ENCODE measurements at places on chromosomes 2 and 18.

DNA sequence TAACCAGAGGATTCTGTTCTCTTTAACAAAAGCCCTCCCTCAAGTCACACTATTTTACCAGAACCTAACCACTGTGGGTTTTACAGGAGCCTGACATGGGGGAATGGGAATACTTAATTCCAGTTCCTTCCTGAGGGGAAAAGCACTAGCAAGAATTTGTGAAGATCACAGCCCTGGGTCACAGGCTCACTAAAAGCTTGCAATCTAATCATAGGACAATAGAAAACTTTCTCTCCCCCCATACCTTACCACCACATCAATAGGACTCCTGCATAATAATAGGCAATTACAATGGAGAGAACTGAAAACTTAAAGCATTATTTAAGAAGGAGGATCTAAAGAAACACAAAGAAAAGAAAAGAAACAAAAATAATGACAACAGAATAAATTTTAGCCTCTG, 225.8 kb upstream of the ZNF804A start:
- no peak for DNase-seq

GRCh38 chr2:16238001-16238761, 297.8 kb downstream of the MYCN start:
- DNase-seq = no peak

DNA sequence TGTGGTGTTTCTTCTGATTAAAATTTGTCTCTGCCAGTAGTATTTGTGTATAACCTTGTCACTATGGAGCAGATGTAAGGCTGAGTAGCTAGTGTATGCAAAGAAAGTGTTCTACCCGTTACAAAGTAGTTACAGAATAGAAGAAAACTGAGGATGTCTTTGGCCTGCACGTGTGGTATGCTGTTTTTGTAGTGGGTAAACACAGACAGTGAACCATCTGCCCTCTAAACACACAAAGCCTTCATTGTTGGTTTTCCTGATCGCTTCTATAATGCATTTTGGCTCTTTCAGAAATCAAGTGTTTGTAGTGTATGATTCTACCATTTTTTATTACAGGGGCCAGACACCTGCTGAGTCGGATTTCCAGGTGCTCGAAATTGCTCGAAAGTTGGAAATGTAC, 61.5 kb downstream of the FARP2 start:
- DNase-seq = no peak

DNA sequence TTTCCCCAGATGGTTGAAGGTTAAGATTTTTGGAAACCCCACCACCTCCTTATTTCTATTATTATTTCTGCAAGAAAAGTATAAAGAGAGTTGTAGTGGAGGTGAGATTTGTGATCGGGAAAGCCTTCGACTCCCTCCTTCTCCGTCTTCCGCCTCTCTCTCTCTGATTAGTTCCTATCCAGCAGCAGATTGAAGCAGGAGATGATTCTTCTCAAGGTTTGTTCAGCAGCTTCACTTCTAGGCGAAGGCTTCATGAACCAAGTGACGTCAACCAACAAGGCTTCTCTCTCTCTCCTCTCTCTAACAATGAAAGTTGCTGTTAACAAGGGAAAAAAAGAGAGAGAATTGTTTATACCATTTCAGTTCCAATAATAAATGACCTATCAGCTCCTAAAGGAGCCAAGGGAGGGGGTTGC, at the start of gene BAZ2B:
Gene BAZ2B, minus strand, starts transcription at position 263 of the 416 bp plus-strand sequence. CDS start 137,829 bp downstream, outside the sequence.
- DNase-seq = no peak

DNA sequence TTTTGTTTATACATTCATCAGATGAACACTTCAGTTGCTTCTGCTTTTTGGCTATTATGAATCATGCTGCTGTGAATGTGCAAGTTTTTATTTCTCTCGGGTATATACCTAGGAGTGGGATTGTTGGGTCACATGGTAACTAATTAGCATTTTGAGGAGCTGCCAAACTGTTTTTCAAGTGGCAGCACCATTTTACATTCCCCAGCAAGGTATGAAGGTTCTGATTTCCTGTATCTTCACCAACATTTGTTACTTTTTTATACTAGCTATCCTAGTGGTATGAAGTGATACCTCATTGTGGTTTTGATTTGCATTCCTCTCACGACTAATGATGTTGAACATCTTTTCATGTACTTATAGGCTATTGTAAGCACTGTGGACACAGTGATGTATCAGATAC, 53.9 kb downstream of the DYNC1I2 start:
- DNase-seq = no peak

GRCh38 chr2:86174445-86174844, 20.8 kb downstream of the IMMT start:
- no peak for DNase-seq

DNA sequence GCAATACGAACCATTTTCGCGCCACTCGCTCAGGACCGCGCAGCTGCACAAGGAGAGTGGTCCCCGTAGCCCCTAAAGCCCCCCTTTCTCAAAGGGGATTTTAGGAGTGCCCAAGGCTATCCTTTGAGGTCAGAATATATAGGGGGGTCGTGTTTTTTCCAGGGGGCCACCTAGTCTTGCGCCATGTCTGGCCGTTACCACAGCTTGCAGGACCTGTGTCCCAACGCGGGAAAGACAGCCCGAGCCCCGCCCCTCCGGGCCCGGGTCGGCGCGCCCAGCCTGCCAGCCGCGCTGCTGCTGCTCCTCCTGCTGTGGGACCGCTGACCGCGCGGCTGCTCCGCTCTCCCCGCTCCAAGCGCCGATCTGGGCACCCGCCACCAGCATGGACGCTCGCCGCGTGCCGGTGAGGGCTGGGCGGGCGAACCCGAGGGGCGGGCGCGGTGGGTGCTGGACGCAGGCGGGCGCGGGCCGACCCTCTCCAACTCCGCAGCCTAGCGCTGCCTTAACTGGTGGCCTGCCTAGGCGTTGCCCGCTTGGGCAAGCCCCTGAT, at the start of gene CDCA7:
Gene CDCA7, plus strand, starts transcription at position 291 of the 550 bp plus-strand sequence. Its CDS starts 92 bp downstream, at position 383.
- peak; percentile 69 for DNase-seq

GRCh38 chr2:200353120-200353519, 46.6 kb downstream of the SPATS2L start:
- DNase-seq = no peak

DNA sequence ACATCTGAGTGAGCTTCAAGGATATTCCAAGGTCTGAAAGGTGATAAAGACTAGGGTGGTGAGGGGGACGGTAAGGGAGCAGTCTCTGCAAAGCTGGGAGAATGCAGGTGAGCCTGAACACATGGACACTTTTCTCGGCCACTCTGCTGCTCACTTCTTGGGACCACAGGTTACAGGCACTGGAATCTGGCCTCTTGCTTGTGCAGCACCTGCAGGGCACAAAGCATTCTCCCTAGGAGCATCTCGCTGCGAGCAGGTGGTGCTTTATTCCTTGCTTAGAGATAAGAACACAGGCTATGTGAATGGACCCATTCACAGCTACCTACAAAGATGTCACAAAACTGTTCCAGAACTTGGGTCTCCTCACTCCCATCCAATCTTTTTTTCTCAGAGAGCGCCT, 153.2 kb downstream of the DDX1 start:
- no peak for DNase-seq

- no peak for DNase-seq
Measured at GRCh38 chr2:236715077-236715476, 145.5 kb downstream of the ACKR3 start.

GRCh38 chr18:2874765-2875164, 28.0 kb downstream of the EMILIN2 start:
- DNase-seq = no peak

GRCh38 chr2:159851941-159852340, 53.9 kb upstream of the CD302 start:
- DNase-seq = no peak

DNA sequence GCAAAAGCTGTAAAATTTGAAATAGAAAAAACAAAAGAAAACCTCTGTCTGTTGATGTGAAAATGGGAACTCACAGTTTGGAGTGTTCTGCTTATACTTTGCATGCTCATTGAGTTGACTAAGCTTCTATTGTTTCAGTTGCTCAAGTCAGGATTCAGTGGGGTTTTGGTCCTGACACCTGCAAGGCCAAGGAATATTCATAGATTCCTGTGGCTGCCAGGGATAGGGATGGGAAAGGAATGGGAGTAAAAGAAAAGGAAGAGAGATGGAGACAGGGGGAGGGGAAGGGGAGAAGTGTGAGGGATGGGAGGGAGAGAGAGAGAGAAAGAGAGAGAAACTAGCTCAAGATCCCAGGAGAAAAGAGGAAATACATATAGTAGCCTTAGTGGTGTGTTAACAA, 1.3 kb downstream of the CPS1 start:
- no peak for DNase-seq

DNA sequence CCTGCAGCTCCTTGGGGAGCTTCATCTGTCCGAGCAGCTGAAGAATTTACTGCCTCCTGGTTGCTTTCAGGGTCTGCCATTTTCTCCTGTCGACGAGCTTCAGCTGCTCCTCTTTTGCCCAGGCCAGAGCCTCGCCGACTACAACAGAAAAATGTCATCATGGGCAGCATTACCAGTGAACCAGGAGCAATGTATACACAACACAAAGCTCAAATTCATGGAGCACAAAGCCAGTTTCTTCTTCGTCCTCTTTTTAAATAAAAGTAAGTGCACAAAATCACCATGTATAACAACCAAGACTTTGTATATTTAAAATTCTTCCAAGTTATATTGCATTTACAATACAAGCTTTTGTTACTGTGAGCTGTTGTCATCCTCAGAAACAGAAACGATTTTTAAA, 85.0 kb downstream of the TRIP12 start:
- no peak for DNase-seq

GRCh38 chr2:220963930-220964329, 608.2 kb downstream of the EPHA4 start:
- DNase-seq = no peak

- peak; percentile 61 for DNase-seq
Measured at GRCh38 chr18:37565977-37566478, 430 bp upstream of the CELF4 start.

GRCh38 chr2:108921096-108922030, 67.7 kb downstream of the EDAR start:
- DNase-seq = peak; percentile 48

- DNase-seq = no peak
Measured at GRCh38 chr2:237549643-237550415, 16.5 kb upstream of the PRLH start.

DNA sequence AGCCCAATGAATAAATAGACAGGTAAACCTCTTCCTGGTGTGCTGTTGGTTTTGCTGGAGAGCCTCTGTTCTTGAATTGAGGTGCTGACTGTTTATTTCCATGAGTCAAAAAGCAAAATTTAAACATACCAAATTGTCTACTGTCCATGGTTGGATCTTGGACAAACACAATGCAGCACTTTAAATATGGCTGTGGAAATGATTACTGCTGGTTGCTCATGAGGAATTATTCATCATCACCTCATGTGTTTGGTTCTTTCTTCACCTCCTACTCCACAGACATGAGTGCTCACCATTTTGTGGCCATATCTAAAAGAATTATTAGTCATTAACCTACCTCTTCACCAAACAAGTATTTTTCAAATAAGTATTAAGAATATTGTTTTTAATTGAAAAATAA, 85.3 kb upstream of the GALNT5 start:
- DNase-seq = no peak

- peak; percentile 8 for DNase-seq
Measured at GRCh38 chr2:8448824-8449556, 232.9 kb upstream of the ID2 start.

DNA sequence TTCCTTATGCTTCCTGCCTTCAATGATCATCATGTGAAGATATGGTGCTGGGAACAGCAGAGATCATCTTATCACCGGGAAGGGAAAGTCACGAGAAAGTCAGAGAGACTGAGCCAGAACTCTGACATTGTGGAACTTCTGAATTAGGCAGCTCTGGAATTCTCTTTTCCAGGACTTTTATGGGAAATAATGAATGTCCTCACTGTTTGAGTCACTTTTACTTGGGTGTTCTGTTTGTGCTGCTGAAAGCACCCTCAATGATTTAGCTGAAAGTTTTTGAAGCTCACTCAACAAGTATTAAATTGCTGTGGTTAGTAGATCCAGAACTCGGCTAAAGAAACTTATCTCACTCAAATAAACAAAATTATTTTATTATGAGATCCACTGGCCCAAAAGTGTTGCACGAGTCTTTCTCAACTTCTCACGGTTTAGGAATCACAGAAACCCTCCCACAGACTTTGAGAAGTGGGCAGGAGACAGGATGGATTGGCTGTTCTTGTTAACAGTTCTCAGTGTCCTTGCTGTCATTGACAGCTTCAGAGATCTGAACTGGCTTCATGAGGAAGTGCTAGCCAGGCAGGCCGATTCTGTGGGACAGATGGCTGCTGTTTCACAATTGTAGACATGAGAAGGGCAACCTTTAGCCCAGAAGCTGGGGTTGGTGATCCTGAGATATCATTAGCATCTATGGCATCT, 26.4 kb upstream of the ATRAID start:
- peak; percentile 74 for DNase-seq

GRCh38 chr2:120442923-120443571, 97.1 kb downstream of the INHBB start:
- DNase-seq = peak; percentile 57

- DNase-seq = no peak
Measured at GRCh38 chr18:48428475-48429177, 19.4 kb upstream of the ZBTB7C start.

- DNase-seq = no peak
Measured at GRCh38 chr2:198546122-198546521, 741.7 kb downstream of the PLCL1 start.

- no peak for DNase-seq
Measured at GRCh38 chr2:33142810-33143209, 196.1 kb downstream of the LTBP1 start.

- peak; percentile 95 for DNase-seq
Measured at GRCh38 chr2:202135091-202135874, 62.2 kb downstream of the KIAA2012 start.

DNA sequence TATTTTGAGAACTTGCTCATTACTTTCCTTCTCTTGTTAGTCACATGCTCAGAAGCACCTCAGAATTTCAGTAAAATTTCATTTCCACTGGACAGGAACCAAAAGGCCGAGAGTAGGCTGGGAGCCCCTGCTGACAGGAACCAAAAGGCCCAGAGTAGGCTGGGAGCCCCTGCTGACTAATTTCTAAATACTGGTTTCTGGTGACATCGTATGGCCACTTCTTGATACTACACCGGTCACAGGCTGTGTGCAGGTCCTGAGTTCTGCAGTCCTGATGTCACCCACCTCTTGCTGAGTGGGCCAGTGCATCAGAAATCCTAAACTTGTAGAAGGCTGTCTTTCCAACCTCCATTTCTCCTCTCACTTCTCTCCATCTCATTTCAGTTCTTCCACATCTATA, 17.7 kb upstream of the EN1 start:
- no peak for DNase-seq

DNA sequence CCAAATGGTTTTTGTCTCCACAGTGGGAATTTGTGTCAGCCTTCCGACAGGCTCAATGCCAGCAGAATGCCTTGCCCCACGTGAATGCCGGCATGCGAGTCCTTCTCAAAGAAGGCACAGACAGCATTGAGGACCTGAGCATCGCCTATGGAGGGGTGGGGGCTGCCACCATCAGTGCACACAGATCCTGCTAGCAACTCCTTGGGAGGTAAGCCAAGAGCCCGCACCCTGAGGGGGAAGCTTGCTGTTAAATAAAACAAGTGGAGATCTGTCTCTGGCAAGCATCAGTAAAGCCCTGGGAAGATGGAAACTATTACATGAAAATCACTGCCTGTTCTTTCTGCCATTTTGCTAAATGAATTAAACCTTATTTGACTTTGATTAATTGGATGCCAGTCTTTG, 67.5 kb upstream of the BZW1 start:
- DNase-seq = no peak

- DNase-seq = no peak
Measured at GRCh38 chr2:67258831-67259230, 138.3 kb upstream of the ETAA1 start.

GRCh38 chr18:48709371-48710062, 170.7 kb downstream of the CTIF start:
- DNase-seq = no peak
